ENCODE measurements at places on chromosomes 11 and 22. TPM values are rescaled to one million over a fixed set of nuclear protein-coding genes. Genes with fewer than 3 reads are reported as not detected.

The NAGA gene
- total RNA-seq = 24.8 TPM

The PSMC3 gene
- total RNA-seq = 119 TPM

The EP300 gene
- total RNA-seq = 50.0 TPM

The ZFP91 gene
- total RNA-seq = 26.6 TPM

The PDE2A gene
- 13.1 TPM for total RNA-seq

The RHOD gene
- 130 TPM for total RNA-seq

GRCh38 chr11:68810164-68810563 is 31.6 kb downstream of the CPT1A start:
- H3K36me3 ChIP-seq = peaks cover 95% of the 10 kb centered on the region
- no peak for DNase-seq
- H3K4me1 ChIP-seq = peaks cover 30% of the 10 kb centered on the region
- H3K27me3 ChIP-seq = no peaks in the 10 kb centered on the region
- H3K4me3 ChIP-seq = no peak overlapping the region

GRCh38 chr22:35963237-35963810 is 65.3 kb downstream of the RBFOX2 start:
- no peaks in the 10 kb centered on the region for H3K27me3 ChIP-seq
- no peak overlapping the region for H3K27ac ChIP-seq
- DNase-seq = no peak
- peaks cover 55% of the 10 kb centered on the region for H3K4me1 ChIP-seq

- H3K27ac ChIP-seq = no peak overlapping the region
- H3K36me3 ChIP-seq = no peaks in the 10 kb centered on the region
- no peak for DNase-seq
- no peak overlapping the region for H3K4me3 ChIP-seq
Observed at GRCh38 chr22:25775531-25775930, 33.5 kb downstream of the MYO18B start.

DNA sequence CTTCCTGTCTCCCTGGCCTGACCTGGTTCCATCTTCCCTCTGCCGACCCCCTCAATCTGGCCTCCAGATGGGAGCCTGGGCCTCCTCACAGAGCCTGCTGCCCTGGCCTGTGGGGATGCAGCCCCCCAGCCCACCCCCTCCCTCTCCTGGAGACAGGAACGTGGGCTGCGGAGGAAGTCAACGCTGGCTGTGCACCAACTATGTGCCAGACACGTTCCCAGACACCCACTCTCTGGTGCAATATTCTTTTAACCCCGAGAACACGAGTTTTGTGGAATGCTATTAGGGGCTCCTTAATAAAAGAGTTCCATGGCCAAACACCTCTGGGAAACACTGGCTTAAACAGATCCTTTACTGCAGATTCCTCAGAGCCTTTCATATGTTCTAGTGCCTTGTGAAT is 15.9 kb downstream of the WNT11 start:
- H3K4me3 ChIP-seq = no peak overlapping the region
- no peaks in the 10 kb centered on the region for H3K36me3 ChIP-seq
- peaks cover 9% of the 10 kb centered on the region for H3K4me1 ChIP-seq
- no peaks in the 10 kb centered on the region for H3K27me3 ChIP-seq
- DNase-seq = no peak

DNA sequence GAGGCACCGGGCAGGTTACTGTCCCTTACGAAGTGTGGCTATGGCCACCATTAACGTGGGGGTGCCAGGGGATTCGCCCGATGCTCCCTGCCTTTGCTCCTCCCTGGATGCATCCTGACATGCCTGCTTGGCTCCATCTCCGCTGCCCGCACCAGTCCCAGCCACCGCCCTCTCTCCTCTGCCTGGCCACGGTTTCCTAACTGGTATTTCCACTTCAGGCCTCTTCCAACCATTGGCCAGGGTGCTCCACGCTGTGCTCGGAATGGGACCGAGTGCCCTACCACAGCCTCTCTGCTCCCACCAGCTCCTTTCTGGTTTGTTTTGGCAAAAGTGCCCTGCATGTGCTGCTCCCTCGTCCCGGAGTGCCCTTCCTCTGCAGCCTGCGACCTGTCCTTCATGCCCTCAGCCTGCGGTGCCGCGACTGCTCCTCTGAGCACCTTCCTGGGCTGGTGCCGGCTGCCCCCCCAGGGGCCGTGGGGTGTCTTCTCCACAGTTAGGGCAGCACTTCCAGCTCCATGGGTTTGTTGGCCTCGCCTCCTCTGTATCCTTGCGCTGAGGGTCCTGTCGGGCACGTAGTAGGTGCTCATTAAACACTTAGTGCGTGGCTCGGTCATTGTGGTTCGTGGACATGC is 12.6 kb upstream of the GRAMD4 start:
- peaks cover 10% of the 10 kb centered on the region for H3K4me1 ChIP-seq
- H3K27ac ChIP-seq = peak overlapping the region; percentile 54
- no peaks in the 10 kb centered on the region for H3K27me3 ChIP-seq
- no peak overlapping the region for H3K4me3 ChIP-seq

DNA sequence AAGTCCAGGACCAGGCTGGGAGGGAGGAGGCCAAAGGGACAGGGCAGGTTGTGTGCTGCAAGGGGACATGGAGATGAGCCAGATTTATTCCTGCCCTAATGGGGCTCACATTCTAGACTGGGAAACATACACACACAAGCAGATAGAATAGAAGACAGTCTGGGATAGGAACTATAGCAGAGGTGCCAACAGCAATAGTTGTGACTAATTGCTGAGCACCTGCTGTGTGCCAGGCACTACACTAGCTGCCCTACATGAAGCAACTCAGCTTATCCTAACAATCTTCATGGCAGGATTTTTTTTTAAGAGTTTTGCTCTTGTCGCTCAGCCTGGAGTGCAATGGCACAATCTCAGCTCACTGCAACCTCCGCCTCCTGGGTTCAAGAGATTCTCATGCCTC is 11.4 kb downstream of the MOGAT2 start:
- no peaks in the 10 kb centered on the region for H3K27me3 ChIP-seq
- no peak overlapping the region for H3K4me3 ChIP-seq
- no peaks in the 10 kb centered on the region for H3K4me1 ChIP-seq
- DNase-seq = no peak
- no peaks in the 10 kb centered on the region for H3K36me3 ChIP-seq
- H3K27ac ChIP-seq = no peak overlapping the region

DNA sequence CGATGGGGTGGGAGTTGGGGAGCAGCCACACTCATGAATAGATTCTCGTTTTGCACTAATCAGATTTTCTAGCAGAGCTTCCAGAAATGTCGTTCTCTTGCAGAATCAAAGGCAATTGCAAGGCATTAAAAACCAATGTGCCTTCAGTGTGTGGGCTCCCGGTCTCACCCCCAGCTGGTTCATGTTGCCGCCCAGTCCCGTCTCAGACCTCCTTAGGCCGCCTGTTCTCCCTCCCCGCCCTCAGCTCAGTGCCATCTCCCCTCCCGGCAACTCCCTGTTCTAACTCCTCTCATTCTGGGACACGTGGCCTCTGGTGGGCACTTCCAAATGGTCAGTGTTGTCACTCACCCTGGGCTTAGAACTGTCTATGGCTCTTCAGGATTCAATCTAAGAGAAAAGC is 42.5 kb upstream of the SMIM38 start:
- no peaks in the 10 kb centered on the region for H3K27me3 ChIP-seq
- no peaks in the 10 kb centered on the region for H3K36me3 ChIP-seq
- H3K4me3 ChIP-seq = no peak overlapping the region
- H3K27ac ChIP-seq = no peak overlapping the region
